Stimulated activated CD8-positive, alpha-beta memory T cell treated with anti-CD3 and anti-CD28 coated beads, Interleukin-7, amount 100 ng/mL, for 1 hour (primary cell): ENCODE measurements at places on chromosomes 6 and 20.

- DNase-seq: no peak
These were observed 179.8 kb downstream of the LINC00237 start for GRCh38 chr20:20926222-20926905.

DNA sequence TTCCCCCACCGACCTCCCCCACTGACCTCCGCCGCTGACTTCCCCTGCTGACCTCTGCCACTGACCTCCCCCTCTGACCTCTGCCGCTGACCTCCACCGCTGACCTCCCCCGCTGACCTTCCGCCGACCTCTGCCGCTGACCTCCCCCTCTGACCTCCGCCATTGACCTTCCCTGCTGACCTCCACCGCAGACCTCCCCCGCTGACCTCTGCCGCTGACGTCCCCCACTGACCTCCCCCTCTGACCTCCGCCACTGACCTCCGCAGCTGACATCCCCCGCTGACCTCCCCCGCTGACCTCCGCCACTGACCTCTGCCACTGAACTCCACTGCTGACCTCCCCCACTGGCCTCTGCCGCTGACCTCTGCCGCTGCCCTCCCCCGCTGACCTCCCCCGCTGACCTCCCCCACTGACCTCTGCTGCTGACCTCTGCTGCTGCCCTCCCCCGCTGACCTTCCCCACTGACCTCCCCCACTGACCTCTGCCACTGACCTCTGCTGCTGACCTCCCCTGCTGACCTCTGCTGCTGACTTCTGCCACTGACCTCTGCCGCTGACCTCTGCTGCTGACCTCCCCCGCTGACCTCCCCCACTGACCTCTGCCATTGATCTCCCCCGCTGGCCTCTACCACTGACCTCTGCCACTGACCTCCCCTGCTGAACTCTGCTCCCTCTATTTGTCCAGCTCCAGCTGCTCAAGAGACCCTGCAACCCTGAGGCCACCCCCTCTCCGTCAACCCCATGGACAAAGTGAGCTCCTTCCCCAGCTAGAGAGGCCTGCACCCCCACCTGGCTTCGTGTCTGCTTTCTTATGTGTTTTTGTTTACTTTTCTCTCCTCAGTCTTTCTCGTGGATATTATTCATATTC, 91.4 kb upstream of the AFDN start:
- DNase-seq: no peak

- DNase-seq: no peak
These were observed 17.8 kb downstream of the SUN5 start for GRCh38 chr20:32986331-32986966.

DNA sequence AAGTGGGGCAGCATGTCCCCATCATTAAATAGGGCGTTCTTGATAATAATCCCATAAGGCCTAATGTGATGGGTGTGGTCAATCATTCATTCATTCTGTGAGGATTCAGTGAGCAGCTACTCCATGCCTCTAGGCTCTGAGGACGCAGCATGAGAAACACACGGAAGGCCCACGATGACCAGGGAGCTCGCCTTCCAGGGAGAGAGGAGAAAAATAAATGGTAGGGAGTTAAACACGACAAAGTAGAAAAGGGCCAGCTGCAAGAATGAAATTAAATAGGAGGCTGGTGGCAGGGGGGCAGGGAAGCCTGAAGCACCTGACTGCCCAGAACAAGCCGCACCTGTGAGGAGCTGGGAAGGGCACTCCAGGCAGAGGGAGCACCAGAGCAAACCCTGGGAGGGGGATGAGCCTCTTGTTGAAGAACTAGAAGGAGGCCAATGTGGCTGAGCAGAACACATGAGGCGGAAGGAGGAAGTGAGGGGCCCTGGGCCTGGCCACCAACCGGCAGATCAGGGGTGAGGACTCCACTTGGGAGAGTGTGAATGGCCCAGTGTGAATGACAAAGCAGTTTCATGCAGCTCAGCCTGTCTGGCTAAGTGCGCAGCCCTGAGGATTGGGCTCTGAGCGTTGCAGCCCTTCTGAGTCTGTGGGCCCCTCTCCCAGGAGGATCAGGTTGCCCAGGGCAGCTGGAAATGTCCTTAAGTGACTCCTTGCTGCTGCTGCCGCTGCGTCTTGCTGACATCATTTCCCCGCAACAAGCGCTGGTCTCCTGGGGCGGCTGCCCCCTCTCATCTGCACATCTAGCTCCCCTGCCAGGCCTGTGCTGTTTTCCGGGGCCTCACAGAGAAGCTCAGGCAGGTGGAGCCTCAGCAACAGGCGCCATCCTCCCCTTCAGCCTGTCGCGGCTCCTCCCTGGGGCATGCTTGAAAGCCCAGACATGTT, 99.9 kb downstream of the CDH26 start:
- DNase-seq: no peak

- no peak for DNase-seq
These were observed 4.6 kb upstream of the DSTN start for GRCh38 chr20:17565169-17565845.

- DNase-seq: no peak
These were observed 106.6 kb downstream of the ADGRG6 start for GRCh38 chr6:142408409-142408808.

GRCh38 chr6:1599469-1599868, 10.2 kb upstream of the FOXC1 start:
- DNase-seq: no peak

- no peak for DNase-seq
These were observed 1.4 kb downstream of the HEY2 start for GRCh38 chr6:125750692-125751333.

- no peak for DNase-seq
These were observed 16.0 kb downstream of the ANKS1A start for GRCh38 chr6:34904990-34905613.

DNA sequence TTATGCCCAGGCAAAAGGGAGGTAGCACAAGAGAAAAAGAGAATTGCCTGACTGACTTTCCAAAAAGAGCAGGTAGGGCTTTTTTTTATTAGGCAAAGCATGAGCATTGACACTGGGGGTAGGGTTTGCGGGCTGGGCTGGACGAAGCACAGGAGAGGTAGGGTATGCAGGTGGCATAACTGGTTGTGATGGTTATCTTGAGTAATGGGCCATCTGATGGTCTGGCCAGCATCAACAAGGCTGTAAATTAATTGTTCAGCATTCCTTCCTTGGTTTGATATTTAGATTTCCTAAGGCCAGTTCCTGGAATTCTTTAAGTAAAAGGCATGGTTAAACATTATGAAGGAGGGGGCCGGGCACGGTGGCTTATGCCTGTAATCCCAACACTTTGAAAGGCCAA, 13.9 kb upstream of the BFSP1 start:
- no peak for DNase-seq

- no peak for DNase-seq
These were observed 448.5 kb downstream of the MEI4 start for GRCh38 chr6:78101387-78101786.

GRCh38 chr6:133855991-133856370, 32.9 kb upstream of the TCF21 start:
- no peak for DNase-seq

GRCh38 chr20:2116170-2116940, 14.7 kb downstream of the STK35 start:
- no peak for DNase-seq

GRCh38 chr6:126181173-126181741, 158.7 kb upstream of the CENPW start:
- DNase-seq: no peak

- DNase-seq: no peak
These were observed 51.0 kb downstream of the KCNK5 start for GRCh38 chr6:39178235-39178634.

GRCh38 chr6:145238787-145239186, 496.5 kb downstream of the EPM2A start:
- DNase-seq: no peak

GRCh38 chr20:37729909-37730308, 36.1 kb downstream of the CTNNBL1 start:
- no peak for DNase-seq

DNA sequence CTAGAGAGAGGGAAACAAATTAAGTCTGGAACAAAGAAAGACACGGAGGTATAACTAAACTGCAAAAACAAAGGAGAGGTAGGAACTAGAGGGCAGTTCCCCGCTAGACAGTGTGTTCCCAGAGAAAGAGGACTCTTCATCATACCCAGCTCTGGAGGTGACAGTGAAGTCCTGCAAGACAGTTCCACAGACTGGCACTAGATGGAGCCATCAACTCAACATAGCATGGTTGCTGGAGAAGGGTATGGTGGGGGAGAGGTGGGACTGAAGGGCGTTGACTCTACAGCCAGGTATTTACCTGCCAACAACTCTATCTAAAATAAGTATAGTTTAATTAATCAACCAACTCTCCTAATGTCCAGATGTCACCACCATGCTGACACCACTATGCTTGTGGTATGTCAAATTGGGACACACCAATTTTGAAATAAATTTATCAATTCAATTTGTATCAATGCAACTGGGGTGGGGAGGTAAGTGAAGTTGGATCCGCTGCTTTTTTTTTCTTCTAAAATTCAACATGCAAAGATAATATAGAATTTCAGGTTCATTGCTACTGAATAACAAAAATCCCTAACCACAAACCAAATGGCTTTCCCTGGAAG, 9.7 kb downstream of the BACH2 start:
- no peak for DNase-seq

- DNase-seq: no peak
These were observed 159.1 kb downstream of the ZDHHC14 start for GRCh38 chr6:157539900-157540752.

GRCh38 chr6:15626878-15627674, 35.8 kb downstream of the DTNBP1 start:
- DNase-seq: no peak

- DNase-seq: no peak
These were observed 212.3 kb upstream of the TBX18 start for GRCh38 chr6:84976526-84977362.

GRCh38 chr20:37640600-37641561, 52.9 kb upstream of the CTNNBL1 start:
- no peak for DNase-seq

DNA sequence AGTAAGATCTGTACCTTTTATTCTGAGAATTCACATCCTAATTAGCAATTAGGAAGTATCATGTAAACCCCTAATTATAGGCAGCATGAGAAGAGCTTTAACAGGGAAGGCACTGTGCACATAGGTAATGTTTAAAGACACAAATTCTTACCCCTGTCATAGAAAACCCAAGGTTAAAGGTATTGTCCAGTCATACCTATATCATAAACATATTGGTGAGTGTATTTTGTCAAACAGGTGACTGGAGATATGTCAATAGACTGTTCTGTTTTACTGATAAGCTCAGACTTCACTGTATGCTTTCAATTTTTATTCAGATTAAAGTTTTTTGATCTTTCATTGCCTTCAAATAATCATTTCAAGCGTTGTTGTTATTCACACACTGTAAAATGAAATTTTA, 43.8 kb downstream of the LGSN start:
- no peak for DNase-seq

DNA sequence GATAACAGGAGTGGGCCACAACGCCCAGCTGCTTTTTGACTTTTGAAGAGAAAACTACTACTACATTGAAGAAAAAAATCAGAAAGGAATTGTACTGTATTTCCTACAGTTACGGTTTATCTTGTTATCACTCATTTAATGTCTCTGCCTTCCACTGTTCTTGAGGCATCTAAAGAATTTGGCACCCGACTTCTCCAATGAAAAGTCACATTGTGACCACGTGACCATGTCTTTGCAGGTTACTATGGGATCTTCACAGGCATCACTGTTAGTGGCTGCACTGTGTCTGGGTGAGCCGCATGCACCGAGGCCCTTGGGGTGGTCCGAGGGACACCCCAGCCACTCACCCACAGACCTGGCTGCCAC, 26.8 kb downstream of the RRBP1 start:
- DNase-seq: no peak

- DNase-seq: no peak
These were observed 119.3 kb downstream of the JPH2 start for GRCh38 chr20:44067650-44068081.

- DNase-seq: no peak
These were observed 109.8 kb upstream of the MAN1A1 start for GRCh38 chr6:119459207-119459974.

DNA sequence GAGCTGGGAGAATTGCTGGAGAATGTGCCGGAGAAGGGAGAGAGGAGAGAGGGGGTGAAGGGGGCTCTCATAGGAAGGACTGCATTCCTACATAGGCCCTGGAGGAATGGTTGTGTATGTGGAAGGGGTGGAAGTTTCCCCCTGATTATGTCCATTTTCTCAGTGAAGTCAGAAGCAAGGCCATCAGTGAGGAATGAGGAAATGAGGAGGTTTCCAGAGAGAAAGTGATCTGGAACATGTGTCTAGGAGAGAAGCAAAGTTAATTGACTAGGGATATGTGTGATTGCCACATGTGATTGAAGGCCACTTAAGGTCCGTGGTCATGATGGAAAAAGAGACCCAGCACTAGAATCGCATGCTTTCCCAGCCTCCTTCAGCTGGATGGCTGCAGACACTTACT, 42.3 kb downstream of the TBPL1 start:
- no peak for DNase-seq

- DNase-seq: no peak
These were observed 143.2 kb upstream of the RNF24 start for GRCh38 chr20:4158466-4159050.

GRCh38 chr6:21676769-21677168, 83.2 kb downstream of the SOX4 start:
- no peak for DNase-seq

- DNase-seq: no peak
These were observed 92.8 kb upstream of the BTN3A2 start for GRCh38 chr6:26272171-26272637.
